ENCODE measurements at places on chromosomes 3 and 15.

DNA sequence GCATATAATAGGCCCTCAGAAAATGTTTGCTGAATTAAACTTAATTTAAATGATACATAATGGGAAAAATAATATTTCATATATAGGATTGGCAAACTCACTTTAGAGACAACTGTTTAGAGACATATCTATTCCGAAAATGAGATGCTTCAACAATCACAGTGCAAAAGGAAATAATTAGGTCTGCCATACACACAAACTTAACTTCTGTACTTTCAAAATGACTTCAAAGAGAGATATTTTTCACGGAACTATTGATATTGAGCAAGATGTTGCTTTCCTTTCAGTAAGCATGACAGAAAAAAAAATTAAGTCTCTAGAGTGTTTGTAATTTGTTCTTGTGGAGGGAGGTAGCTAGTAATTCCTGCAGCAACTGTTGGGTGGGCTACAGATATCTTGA lies 769.5 kb downstream of the TUSC7 start:
- no peak for DNase-seq

- no peak for DNase-seq
Measured at GRCh38 chr3:46731795-46732194, 14.1 kb upstream of the PRSS50 start.

DNA sequence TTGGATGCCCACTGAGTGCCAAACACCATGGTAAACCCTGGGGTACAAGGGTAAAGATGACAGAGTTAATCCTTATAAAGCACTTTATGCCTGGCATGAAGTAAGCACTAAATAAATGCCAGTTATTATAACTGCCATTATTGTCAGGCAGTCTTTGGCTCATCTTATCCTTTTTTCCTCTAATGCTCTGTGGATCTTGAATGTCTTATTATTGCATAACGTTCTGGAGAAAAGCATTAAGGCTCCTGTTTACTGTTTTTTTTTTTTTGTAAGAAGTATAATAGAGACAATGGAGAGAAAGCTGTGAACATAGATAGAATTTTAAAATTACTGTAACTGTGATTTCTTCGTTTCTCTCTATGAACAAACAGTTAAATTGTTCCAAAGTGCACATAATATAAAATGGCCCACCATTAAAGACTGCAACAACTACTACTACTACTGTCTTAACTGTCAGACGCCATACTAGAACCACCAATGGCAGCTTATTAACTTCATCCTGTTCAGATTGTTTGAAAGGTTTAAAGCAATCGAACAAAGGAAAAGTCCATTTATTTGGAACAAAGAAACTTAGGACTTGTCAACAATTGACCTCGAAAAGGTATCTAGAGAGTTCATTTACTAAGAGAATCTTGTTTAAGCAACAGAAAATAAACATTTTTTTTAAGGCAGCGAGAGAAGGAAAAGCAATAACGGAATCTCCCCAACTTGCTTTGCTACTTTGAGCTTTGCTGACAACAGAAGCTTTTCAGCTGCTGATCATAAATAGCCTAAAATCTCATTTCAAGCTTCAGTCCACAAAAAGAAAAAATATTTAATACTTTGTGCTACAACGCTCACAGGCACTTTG lies 520.7 kb downstream of the ROBO1 start:
- no peak for DNase-seq

GRCh38 chr3:13042127-13042701 lies 31.0 kb downstream of the IQSEC1 start:
- peak; percentile 61 for DNase-seq

DNA sequence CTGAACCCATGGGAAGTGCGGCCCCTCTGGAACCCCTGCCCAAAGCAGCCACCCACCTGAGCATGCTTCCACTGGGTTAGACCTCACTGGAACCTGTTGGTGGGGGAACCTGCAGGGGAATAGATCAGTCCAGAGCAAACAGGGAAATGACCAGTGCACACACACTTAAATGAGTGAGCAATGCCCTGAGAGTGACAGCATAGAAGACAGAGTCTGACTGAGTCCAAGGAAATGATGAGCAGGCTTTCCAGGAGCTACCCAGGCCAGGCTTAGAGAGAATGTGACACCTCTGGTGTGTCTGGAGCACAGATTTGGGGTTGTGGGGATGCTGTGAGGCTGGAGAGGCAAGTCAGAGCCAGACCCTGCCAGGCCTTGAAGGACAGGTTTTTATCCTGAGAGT lies 28.5 kb downstream of the PLA1A start:
- DNase-seq = no peak

- no peak for DNase-seq
Measured at GRCh38 chr15:98713585-98714001, 65.3 kb downstream of the IGF1R start.

DNA sequence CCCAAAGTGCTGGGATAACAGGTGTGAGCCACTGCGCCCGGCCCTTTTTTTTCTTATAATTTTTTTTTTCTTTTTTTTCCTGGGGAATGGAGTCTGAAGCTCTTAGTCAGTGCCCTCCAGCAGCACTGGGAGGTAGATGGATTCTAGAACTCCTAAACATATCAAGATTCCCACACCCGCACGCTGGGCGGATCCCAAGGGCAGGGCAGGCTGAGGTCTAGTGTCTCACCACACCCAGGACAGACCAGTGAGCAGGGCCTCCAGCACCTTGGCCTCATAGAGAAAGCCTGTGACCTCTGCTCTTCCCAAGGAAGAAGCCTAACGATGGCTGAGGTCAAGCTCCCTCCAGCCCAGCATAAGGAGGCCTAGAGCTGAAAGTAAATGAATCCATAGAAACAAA lies 153.7 kb upstream of the MEF2A start:
- DNase-seq = no peak

GRCh38 chr3:124360563-124360962 lies 368.6 kb upstream of the ROPN1 start:
- DNase-seq = no peak

GRCh38 chr3:177510693-177511216 lies 313.5 kb upstream of the TBL1XR1 start:
- no peak for DNase-seq

- no peak for DNase-seq
Measured at GRCh38 chr3:26015752-26016151, 225.9 kb downstream of the OXSM start.

DNA sequence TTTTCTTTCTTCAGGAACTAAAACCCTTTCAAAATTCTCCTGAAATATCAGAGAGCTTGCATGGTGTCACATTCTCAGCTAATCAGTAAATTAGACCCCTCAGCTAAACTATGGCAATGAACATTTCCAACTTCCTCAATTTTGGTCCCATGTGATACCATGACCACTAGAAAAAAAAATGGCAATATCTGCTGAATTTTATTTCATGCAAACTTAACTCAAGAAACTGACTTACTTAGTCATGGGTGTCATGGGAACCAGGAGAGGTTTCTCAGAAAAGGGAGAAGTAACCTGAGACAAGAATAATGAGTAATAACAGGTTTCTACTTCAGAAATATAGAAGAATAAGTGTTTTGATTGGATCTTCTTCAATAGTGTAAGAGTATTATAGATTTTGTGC lies 784.6 kb upstream of the ALCAM start:
- no peak for DNase-seq

GRCh38 chr3:86547692-86548091 lies 443.3 kb downstream of the VGLL3 start:
- DNase-seq = no peak

DNA sequence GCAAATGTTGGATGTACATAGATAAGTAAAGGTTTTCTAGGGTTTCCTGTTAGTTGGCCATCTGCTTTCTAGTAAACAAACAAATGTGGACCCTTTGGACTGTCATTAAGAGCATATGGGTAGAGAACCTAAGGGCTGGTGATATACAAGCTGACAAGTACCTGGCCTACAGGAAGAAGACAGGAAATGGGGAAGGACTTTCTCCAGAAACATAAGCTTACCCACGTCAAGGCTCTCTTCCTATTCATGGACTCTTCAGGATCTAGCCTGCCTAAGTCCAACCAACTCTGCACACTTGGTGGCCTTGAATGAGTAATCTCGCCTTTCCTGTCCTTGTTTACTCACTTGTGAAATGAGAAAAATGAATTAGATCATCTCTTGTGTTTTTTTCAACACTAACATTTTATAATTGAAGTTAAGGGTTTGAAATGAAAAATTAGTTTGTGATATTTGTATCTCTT lies 22.2 kb upstream of the GOLIM4 start:
- DNase-seq = no peak

- DNase-seq = peak; percentile 47
Measured at GRCh38 chr15:51775967-51776816, 24.8 kb downstream of the TMOD2 start.

DNA sequence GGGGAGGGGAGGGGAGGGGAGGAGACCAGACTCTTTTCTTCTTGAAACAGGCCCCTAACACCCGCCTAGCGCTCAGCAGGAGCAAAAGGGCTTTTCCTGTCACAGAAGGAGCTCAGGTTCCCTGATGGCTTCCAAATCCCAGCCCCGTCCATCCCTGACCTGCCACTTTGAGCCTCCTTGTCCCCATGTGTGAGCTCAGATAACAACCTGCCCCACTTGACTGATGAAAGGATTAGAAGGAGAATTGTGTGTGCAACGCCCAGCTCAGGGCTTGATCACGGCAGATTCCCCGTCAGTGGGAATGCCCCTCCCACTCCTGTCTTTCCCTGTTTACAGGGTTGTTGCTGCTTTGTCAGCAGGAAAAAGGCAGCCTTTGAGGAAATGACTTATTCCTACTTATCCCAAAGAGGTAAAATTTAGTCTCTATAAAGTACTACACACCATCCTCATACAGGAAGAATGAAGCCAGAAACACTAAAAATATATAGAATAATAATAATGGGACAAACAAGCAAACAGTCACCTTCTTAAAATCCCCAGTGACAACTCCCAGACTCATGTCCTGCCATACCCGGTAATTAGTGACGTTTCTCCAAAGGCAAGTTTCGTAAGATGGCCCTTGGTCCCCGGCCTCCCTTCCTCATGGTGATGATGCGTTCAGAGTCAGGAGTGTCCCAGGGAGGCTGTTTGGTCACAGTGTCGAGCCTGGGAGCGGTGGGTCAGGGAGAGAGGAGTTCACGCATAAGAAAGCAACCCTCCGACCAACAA lies 6.1 kb upstream of the LRRC15 start:
- DNase-seq = no peak

- DNase-seq = no peak
Measured at GRCh38 chr3:31695280-31696008, 162.7 kb downstream of the STT3B start.

GRCh38 chr3:38039101-38039898 lies at the start of gene DLEC1:
Gene DLEC1 (plus strand): TSS chr3:38039208. CDS start chr3:38039226, 18 bp downstream.
- no peak for DNase-seq

GRCh38 chr3:177842743-177843734 lies 645.8 kb upstream of the TBL1XR1 start:
- DNase-seq = no peak

- DNase-seq = no peak
Measured at GRCh38 chr3:1355691-1356090, 262.9 kb downstream of the CNTN6 start.

DNA sequence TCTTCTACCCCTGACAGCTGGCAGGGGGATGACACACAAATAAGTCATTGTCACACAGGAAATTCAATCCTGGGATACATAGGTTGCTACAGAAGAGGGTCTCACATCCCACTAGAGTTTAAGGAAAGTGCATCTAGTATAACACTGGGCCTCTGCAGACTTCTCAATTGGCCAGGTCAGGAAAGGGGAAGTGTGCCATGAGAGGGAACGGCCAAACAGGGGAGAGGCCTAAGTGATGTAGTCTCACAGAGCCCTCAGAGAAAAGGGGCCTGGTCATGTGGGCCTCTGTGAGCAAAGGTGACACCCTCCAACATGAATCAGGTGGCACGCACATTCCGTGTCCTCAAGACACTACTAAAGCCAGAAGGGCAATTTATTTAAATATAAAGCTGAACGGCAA lies 11.2 kb downstream of the ZXDC start:
- DNase-seq = no peak

GRCh38 chr3:126891791-126892190 lies 91.1 kb upstream of the PLXNA1 start:
- no peak for DNase-seq

DNA sequence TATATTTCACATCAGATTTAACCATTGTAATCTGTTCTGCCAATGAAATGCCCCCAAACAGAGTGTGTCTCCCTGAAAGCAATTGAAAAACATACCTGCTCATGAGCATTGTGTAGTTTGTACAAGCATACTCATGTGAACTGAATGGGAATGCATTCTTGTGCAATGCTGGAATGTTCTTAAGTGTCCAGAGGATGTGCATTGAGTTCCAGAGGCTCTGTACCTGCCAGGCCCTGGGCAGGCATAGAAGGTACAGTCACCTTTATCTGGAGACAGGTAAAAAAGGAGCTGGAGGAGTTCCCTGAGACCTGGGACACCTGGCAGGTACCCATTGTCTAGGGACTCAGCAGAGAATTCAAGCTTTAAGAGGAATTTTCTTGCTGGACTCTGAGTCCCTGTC lies 2.8 kb downstream of the MRAS start:
- DNase-seq = no peak

DNA sequence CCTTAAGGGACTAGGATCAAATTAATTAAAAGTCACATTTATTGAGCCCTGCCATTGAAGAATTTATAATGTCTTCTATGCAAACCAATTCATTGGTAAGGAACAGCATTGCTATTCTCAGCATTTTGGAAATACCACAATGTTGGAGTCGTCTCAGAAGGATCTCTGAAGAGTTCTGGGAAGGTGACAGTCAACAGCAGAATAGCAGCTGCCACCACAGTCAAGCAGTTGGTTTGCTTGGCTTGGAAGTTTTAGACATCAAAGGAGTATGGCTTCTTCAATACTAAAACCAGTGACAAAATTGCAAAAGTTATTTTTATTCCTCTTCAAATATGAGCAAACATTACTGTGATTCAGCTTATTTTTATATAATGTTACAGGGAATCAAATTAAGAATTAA lies 167.9 kb downstream of the CNTN4 start:
- no peak for DNase-seq

DNA sequence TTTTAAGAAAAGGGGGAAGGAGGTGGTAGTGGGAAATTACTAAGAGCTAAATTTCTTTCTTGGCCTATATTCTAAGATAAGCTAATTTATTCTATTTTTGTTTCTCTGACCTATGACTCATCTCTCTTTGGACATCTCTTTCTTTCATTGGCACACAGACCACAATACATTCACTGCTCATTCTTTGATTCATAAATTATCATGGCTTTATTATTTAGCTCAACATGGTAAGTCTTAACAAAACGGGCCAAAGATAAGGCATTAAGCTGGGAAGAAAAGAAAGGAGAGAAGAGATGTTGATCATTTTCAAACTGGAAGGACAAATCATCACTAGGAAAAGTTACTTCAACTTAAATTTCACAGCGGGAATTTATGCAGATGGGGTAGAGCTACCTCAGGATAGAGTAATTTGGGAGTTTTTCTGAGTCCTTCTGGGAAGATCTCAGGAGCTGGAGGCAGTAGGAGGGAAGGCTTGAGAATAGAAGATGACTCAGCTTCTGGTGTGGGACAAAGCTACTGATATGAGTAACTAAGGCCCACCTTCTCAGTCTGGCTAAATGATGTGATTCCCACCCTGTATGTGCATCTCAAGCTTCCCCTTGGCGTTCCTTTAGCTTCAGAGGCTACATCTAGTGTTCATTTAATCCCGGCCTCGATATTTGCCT lies 7.5 kb upstream of the ALCAM start:
- no peak for DNase-seq
